ENCODE measurements at places on chromosomes 2 and 18.

- peak; percentile 80 for DNase-seq
Observed at GRCh38 chr2:191245046-191245868, at the start of gene MYO1B. Gene MYO1B (plus strand): TSS chr2:191245404. CDS start chr2:191276896, 31,492 bp downstream.

DNA sequence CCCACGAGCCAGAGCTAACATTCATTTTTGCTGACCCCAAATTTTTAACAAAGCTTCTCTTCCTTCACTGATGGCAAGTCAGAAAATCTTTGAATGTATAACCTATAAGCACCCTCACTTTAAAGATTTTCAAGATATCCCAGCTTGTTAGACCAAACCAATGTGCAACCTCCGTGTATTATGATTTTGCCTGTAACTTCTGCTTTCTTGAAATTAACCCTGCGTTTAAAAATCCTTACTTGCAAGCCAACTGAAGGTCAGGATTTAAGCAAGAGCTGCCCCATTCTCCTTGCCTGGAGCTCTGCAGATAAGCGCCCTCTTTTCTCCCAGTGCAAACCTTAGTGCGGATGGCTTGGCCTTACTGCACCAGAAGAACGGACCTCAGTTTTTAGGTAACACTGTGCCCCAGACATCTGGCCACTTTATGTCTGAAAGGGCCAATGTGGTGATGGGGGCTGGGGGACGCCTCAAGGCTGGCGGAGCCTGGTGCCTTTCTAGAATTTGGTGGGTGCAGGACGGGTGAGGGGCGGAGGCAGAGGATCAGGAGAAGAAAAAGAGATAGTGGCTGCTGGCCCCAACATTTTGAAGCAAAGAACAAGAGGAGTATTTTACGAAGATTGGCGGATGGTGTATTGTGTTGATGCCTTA is 805 bp upstream of the TNFRSF11A start:
- no peak for DNase-seq

DNA sequence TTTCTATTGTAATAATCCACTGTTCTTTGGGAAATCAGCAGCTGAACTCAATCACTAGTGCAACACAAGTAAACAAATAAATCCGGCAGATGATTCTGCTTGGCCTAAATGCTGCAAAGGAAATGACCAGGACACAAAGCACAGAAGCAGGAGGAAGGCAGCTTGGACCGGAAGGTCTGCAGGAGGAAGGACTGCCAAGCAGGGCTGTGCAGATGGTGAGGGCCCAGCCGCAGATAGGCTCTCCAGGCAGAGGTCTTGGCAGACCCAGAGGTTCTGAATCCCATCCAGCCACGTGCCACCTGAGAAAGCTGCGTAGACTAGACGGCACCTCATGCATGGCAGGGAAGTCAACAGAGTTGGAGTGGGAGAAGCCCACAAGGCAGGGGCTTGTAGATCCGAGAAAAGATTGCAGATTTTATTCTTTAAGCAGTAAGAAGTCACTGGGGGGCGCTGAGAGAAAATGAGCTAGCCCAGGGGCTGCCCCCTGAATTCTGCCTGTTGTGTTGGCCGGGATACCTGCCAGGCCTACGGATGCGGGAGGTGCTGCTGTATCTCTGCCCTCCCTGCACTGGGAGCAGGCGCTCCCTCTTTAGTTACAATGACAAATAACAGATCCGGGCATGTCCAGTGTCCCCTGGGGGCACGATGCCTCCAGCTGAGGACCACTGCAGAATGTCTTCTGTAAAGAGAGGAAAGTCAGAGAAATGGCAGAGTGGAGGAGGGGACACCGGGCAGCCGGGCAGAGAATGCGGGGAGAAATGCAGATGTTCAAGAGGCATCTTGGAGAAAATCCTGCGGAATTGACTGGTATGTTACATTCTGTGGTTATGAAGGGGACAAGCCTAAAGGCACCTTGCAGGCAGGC is 153.5 kb downstream of the PXDN start:
- DNase-seq: no peak

GRCh38 chr2:144523596-144524117 is 3.7 kb upstream of the ZEB2 start:
- no peak for DNase-seq

GRCh38 chr2:83106853-83107252 is 1352.2 kb downstream of the SUCLG1 start:
- no peak for DNase-seq

DNA sequence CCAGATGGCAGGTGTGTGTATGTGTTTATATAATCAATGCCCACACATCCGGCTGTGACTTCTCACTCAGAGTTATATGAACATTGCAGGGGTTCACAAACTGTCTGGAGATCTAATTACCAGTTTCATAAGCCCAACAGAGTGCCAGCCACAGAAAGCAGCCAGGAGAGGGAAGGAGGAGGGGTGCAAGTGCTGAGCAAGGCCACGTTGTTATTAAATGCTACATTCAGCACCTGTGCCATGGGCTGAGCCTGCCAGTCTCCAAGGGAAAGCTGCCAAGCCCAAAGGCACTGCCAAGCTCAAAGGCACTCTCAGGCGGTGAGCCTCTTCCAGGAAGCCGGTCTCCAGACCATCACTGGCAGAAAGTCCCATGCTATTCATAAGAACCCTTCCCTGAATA is 17.4 kb downstream of the XDH start:
- DNase-seq: peak; percentile 69
